HCT116 (cell line): ENCODE measurements at places on chromosomes 11 and 22. TPM values are rescaled to one million over a fixed set of nuclear protein-coding genes. Genes with fewer than 3 reads are reported as not detected.

- no peak for DNase-seq
Measured at GRCh38 chr22:27487600-27488452, 313.7 kb downstream of the MN1 start.

GRCh38 chr11:9862981-9863380 is 199.1 kb downstream of the SWAP70 start:
- DNase-seq, result no peak

DNA sequence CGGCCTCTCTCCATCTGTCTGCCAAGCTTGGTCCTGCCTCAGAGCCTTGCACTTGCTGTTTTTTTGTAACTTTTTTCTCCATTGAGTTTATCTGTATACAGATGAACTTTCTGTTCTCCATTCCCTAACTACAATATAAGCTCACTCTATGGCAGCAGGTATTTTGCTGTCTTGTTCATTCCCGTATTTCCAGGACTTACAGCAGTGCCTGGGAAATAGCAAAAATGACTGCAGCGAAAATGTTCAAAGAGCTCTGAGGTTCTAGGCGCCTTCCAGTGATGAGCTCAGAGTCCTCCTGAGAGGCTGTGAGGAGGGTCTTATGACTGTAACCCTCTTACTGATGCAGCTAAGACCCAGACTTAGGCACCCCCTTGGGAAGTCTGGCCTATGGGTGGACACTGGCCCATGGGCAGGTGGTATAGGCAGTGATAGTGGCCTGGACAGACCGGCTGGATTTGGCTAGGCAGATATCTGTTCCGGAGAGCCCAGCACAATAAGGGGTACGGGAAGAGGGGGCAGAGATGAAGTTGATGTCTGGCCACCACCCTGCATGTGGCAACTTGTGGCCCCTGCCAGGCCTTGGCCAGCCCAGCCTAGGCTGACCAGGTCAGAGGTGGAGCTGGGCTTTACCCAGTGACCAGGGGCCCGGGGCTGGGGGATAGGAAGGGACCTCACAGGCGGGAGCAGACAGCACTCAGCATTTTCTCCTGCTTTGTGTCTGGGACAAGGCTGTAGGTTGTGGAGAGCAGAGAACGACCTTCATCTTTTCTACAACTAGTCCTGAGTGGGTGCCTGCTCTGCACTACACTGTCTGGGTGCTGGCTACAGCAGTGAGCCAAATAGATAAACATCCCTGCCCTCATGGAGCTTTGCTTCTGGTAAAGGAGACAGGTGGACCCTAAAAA is 4.6 kb downstream of the ATF4 start:
- DNase-seq, result no peak

GRCh38 chr11:44377121-44377520 is 67.2 kb upstream of the ALX4 start:
- DNase-seq, result no peak

DNA sequence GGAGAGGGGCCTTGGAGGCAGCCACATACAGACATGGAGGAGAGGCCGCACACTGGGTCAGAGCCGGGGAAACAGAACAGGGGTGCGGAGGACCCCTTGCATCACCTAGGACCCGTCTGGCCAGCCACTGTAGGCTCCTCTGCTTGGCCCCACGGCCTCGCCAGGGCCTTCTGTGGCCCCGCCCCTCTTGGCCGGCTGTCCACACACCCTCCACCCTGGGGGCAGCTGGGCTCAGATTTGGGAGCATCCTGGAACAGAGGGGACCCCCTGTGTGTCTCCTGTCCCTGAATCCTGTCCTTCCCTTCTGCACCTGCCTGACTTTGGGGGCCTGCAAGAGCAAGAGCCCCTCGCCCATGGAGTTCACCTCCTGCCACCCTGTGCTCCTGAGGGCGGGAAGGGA is 7.9 kb upstream of the TH start:
- no peak for DNase-seq

DNA sequence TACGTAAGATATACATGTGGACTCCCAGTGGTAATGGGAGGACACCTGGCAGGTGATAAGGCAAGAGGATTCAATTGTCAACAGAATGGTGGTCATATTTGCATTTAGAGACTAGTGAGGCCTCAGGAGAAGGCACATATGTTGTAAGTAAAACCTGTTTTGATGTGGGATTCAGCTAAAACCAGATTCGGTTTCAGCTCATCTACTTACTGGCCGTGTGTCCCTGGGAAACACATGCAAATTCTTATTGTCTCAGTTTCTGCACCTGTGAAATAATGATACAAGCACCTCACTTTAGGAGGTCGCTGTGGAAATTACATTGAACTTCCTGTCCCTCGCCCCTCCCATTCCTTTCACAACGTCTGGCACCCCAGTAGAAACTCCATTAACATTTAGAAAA is 78.9 kb upstream of the FIBIN start:
- no peak for DNase-seq

DNA sequence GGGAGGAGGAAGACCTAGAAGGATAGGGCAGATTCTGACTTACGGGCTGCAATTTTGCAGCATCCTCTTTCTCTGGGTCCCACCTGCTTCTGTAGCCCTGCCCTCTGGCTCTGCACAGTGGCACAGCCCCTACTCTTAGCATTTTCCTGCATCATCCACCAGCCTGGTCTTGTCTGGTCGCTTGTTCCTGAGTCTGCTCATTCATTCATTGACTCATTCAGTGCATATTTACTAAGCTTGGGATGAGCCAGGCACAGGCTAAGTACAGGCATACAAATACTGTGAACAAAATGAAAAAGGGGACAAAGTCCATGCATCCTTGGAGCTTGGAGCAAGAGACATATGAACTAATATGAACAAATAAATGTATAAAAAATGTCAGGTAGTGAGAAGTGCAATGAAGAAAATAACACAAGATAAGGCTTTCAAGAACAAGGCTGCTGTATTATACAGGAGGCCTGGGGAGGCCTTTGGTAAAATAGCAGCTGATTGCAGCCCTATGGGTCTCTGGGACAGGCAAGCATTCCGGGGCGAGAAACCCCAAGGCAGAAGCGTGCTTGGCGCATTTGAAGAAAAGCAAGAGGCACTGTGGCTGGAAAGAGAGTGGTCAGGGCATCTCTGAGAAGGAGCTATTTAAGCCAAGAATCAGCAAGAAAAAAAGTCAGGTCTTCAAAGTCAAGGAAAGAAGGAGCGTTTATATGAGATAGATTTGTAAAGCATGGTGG is 108.0 kb upstream of the ALX4 start:
- no peak for DNase-seq

DNA sequence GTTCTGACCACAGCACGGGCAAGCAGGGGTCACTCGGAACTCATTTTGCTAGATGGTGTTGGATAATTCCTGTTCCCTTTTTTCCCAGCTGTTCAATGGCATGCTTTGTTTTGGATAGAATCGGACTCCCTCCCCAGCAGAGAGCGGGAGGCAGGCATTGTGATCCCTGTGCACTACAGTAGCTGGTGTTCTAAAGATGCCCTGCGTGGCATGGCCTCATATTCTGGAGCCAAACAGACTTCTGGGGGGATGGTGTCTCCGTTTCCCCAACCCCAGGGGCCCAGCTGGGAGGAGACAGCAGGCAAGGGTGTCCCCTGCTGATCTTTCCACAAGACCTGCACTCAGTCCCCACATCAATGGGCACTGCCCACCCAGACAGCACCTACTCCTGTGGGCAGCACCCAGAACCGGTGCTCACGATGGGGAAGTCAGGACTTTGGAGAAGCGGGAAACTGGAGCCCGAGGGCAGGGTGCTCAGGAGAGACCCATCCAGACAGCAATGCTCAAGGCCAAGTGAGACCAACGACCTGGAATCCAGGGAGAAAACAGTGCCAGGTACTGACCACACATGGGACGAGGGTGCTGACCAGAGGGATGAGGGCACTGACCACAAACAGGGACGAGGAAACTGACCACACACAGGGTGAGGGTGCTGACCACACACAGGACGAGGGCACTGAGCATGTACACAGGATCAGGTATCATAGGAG is 934.9 kb downstream of the BRD1 start:
- no peak for DNase-seq

DNA sequence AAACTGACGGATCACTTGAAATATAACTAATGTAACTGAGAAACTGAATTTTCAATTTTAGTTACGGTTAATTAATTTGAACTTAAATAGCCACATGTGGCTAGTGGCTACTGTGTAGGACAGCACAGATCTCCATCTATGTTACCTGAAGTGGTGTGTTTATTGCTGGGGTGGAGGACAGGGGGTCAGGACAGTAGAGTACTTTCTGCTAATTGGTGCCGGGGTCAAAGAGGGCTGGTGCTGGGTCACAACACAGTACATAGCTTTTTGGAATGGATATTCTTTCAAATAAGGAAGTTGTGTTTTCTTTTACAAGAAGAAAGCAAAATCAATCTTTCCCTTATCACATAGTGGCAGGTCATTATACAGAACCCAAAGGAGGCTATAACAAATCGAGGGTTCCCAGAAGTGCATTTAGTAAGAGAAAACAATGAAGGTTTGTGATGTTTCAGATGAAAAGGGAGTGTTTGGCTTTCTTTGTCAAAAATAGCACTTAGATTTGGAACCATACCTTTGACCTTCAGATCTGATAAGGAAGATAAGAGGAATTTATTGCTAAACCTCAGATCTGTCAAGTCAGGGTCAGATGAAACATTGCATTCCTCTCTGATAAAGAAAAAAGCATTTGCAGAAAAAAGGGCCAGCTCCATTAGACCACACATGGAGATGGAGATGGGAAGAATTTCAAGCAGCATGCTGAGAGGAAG is 384.5 kb downstream of the AASDHPPT start:
- no peak for DNase-seq

- DNase-seq, result no peak
Measured at GRCh38 chr11:32366666-32367065, 68.7 kb downstream of the WT1 start.

DNA sequence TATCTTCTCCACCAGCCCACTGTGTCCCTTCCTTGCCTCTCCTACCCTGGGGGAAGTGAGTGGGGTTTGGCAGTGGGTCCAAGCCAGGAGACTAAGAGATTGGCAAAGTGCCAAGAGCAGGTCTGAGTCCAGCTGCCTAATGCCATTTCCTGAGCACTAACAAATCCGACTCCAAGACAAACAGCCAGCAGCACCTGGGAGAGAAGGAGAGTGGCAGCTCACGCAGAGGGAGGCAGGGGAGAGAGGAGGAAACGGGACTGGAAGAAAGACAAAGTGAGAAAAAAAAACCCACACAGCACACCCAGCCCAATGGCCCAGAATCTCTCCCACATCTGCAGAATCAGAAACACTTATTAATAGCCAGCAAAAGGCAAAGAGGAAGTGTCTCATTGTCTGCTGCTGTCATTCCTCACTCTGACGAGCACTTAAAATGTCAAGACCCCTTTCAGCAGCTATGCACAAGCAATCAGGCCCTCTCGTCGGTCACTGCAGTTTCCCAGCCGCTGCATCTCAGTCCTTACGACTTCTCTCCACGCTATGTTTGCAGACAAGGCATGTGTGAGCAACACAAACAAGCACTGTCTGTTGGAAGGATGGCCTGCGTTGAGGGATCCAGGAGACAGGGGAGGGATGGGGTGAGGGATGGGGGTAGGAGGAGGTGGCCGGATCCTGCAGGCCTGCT is 558.4 kb upstream of the CADM1 start:
- no peak for DNase-seq

- DNase-seq, result no peak
Measured at GRCh38 chr22:49364398-49364797, 463.3 kb downstream of the BRD1 start.

GRCh38 chr11:19102521-19102900 is 14.5 kb upstream of the ZDHHC13 start:
- DNase-seq, result no peak

- no peak for DNase-seq
Measured at GRCh38 chr22:38948181-38948940, 9.0 kb upstream of the APOBEC3A start.

- DNase-seq, result no peak
Measured at GRCh38 chr11:78020246-78020645, 2.8 kb downstream of the KCTD14 start.

DNA sequence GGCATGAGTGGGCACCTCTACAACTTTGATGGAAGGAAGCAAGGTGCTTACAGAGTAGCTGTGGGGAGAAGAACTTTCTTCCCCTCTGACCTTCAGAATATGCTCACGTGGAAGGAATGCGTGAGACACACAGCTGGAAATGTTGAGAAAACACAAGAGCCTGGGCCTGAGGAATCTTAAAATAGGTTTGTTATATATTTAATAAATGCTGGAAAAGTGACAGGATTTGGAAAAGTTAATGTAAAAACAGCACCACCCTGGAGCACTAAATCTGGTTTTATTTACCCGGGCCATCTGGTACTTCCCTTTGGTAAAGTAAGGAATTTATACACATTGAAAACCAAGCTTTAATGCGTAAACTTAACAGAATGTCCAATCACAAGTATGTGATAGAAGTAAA is 14.0 kb upstream of the AMPD3 start:
- DNase-seq, result no peak

DNA sequence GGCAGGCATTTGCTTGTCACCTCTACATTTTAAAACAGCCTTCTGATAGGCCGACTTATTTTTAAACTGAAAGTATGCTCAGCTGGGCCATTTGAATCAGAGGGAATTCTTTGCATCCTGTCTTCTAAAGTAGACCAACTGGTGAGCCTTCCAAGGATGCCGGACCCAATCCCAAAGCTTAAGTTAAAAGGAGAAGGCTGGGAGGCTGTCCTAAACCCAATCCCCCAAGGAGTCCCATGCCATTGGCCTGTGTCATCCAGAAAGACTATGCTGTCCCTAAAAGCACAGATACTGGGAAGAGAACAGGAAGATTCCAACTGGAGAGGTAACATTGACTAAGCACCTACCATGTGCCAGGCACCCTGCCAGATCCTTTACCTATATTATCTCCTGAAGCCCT is 18.0 kb downstream of the TENM4 start:
- no peak for DNase-seq

DNA sequence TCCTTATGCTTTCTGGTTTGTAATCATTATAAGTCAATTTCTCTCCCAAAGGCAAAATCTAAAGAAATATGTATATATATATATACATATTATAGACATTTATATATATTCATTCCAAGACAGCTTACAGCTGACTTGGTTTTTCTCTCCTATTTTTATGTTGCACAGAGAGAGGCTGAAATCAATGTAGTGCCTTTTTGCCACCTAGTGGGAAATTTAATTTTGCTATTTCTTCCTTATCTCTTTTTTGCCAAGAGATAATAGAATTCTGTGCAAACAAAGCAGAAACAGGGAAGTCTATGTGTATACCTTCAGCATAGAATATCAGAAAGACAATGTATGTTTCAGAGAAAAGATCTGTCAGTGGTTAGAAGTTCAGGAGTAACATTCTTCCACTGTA is 186.0 kb upstream of the ANO5 start:
- DNase-seq, result no peak

- no peak for DNase-seq
Measured at GRCh38 chr11:65962141-65962564, 619 bp downstream of the SART1 start.

Gene PPME1
- 68.3 TPM for total RNA-seq

Gene PARVA
- 18.4 TPM for total RNA-seq

Gene MOGAT2
- 0.12 TPM for total RNA-seq

Gene CPSF7
- total RNA-seq, result 110 TPM

Gene MS4A14
- not detected for total RNA-seq

Gene ELFN2
- total RNA-seq, result 45.4 TPM

Gene C11orf42
- total RNA-seq, result not detected

Gene SGSM1
- 5.1 TPM for total RNA-seq

Gene C11orf16
- not detected for total RNA-seq

Gene NPTXR
- total RNA-seq, result 12.8 TPM

Gene UBQLN3
- not detected for total RNA-seq

Gene ACTN3
- total RNA-seq, result not detected

Gene GTF2H1
- 37.3 TPM for total RNA-seq

Gene CHADL
- 0.47 TPM for total RNA-seq

Gene CD6
- 1.4 TPM for total RNA-seq

Gene OR9I1
- total RNA-seq, result not detected

Gene GSTP1
- 893 TPM for total RNA-seq

Gene C11orf52
- total RNA-seq, result 4.6 TPM

Gene BARX2
- 0.12 TPM for total RNA-seq
